ENCODE measurements at places on chromosomes 16 and 17. TPM values are rescaled to one million over a fixed set of nuclear protein-coding genes. Genes with fewer than 3 reads are reported as not detected.

- H3K27me3 ChIP-seq: no peaks in the 10 kb centered on the region
- no peaks in the 10 kb centered on the region for H3K36me3 ChIP-seq
- DNase-seq: no peak
Observed at GRCh38 chr17:43823350-43824084, 9.4 kb downstream of the MPP3 start.

DNA sequence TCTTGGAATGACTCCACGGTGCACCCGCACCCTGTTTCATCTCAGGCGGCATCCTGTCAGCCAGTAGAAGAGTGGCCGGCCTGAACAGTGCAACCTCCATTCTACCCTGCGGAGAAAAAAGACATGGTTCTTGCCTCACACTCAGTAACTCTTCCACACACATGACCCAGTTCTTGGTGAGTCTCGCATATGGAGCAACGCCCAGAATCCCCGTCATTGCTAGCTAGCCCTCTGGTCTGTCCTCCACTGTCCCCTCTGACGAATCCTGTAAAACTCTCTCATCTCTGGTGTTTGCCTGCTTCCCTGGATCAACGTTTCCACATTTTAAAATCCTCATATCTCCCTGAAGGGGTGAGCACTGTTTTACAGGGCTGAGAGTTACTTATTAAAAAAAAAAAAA, 4.2 kb upstream of the RDM1 start:
- H3K4me1 ChIP-seq: peaks cover 5% of the 10 kb centered on the region
- H3K4me3 ChIP-seq: no peak overlapping the region
- no peak for DNase-seq
- no peaks in the 10 kb centered on the region for H3K27me3 ChIP-seq

- H3K4me1 ChIP-seq: no peaks in the 10 kb centered on the region
- no peaks in the 10 kb centered on the region for H3K36me3 ChIP-seq
- no peaks in the 10 kb centered on the region for H3K27me3 ChIP-seq
- no peak overlapping the region for H3K4me3 ChIP-seq
- DNase-seq: no peak
Observed at GRCh38 chr17:9467518-9467917, 108.1 kb downstream of the STX8 start.

GRCh38 chr16:74372953-74373846, 2.9 kb upstream of the NPIPB15 start:
- H3K27ac ChIP-seq: no peak overlapping the region
- H3K4me3 ChIP-seq: no peak overlapping the region
- no peaks in the 10 kb centered on the region for H3K36me3 ChIP-seq
- no peaks in the 10 kb centered on the region for H3K4me1 ChIP-seq

DNA sequence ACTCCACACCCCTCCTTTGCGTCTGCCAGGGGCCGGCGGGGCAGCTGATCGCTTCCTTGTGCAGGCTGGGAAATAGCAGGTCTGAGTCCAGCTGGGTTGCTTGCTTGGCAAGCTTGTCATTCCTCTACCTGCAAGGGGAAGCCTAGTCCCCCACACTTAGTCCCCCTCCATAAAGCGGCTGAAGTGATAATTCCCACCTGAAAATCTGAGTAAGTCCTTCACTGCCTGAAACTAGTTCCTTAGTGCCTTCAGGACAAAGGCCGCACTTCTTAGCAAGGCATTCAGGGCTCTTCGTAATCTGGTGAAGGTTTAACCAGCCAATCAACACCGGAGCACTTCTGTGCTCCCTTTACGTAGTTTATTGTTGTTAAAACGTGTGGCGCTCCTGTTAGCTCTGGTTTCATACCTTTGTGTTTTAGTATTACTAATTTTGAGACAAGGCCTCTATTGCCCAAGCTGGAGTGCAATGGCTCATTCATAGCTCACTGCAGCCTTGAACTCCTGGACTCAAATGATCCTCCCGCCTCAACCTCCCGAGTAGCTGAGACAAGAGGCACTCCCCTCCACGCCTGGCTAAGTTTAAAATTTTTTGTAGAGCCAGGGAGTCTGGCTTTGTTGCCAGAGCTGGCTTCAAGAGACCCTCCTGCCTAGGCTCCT, 817 bp downstream of the PSKH1 start:
- peaks cover 7% of the 10 kb centered on the region for H3K4me1 ChIP-seq
- no peak for DNase-seq
- no peaks in the 10 kb centered on the region for H3K36me3 ChIP-seq
- H3K27me3 ChIP-seq: no peaks in the 10 kb centered on the region
- H3K4me3 ChIP-seq: peak overlapping the region; percentile 83
- H3K27ac ChIP-seq: peak overlapping the region; percentile 79

- H3K4me3 ChIP-seq: no peak overlapping the region
- H3K4me1 ChIP-seq: peaks cover under 1% of the 10 kb centered on the region
- H3K36me3 ChIP-seq: no peaks in the 10 kb centered on the region
Observed at GRCh38 chr16:4293181-4293716, 20.4 kb upstream of the TFAP4 start.

DNA sequence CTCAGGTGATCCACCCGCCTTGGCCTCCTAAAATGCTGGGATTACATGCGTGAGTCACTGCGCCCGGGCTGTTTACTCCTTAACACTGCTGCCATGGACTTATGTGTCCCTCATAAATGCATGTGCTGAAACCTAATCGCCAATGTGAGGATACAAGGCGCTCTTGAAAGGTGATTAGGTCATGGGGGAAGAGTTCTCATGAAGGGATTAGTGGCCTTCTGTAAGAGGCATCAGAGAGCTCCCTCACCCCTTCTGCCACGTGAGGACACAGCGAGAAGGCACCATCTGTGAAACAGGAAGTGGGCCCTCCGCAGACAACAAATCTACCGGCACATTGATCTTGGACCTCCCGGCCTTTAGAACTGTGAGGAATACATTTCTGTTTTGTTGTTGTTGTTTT, 19.1 kb downstream of the ITPRIPL2 start:
- no peak for DNase-seq
- H3K4me1 ChIP-seq: peaks cover 56% of the 10 kb centered on the region
- H3K27ac ChIP-seq: peak overlapping the region; percentile 38
- H3K36me3 ChIP-seq: no peaks in the 10 kb centered on the region
- H3K27me3 ChIP-seq: no peaks in the 10 kb centered on the region

- no peaks in the 10 kb centered on the region for H3K27me3 ChIP-seq
- peaks cover 55% of the 10 kb centered on the region for H3K4me1 ChIP-seq
- no peak overlapping the region for H3K4me3 ChIP-seq
- no peak for DNase-seq
- no peak overlapping the region for H3K27ac ChIP-seq
- peaks cover under 1% of the 10 kb centered on the region for H3K36me3 ChIP-seq
Observed at GRCh38 chr16:89453501-89454321, 36.6 kb downstream of the ANKRD11 start.

- peak overlapping the region; percentile 84 for H3K4me3 ChIP-seq
- peaks cover 52% of the 10 kb centered on the region for H3K4me1 ChIP-seq
- peak overlapping the region; percentile 99 for H3K27ac ChIP-seq
- no peak for DNase-seq
- no peaks in the 10 kb centered on the region for H3K36me3 ChIP-seq
Observed at GRCh38 chr17:76265624-76266243, 586 bp downstream of the UBALD2 start.

DNA sequence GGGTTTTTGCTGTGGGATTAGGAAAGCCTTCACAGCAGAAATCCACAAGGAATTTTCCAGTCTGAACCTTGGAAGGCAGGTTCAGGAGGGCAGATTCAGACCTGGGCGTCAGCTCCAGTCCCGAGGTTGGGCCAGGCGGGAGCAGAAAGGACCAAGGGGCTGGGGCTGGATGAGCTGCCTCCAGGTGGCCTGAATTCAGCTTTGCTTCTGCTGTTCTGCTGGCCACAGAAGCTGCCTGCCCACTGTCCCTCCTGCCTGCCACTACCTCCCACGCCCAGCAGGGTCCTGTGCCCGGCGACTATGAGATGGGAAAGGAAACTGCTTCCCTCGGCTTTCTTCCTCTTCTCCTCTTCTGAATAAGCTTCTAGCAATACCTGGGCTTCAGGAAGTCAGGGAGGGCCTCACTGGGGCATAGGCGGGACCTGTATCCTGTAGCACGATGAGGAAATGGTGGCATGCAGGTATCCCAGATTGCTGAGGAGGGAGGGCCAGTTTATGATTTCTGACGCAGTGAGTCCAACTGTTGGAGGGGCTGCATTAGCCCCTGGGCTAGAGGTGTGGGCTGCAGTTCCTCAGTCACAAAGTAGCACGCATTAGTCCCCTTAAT, 18.4 kb downstream of the TBX4 start:
- H3K4me3 ChIP-seq: no peak overlapping the region
- no peaks in the 10 kb centered on the region for H3K36me3 ChIP-seq
- H3K27me3 ChIP-seq: peaks cover 2% of the 10 kb centered on the region
- no peak for DNase-seq

DNA sequence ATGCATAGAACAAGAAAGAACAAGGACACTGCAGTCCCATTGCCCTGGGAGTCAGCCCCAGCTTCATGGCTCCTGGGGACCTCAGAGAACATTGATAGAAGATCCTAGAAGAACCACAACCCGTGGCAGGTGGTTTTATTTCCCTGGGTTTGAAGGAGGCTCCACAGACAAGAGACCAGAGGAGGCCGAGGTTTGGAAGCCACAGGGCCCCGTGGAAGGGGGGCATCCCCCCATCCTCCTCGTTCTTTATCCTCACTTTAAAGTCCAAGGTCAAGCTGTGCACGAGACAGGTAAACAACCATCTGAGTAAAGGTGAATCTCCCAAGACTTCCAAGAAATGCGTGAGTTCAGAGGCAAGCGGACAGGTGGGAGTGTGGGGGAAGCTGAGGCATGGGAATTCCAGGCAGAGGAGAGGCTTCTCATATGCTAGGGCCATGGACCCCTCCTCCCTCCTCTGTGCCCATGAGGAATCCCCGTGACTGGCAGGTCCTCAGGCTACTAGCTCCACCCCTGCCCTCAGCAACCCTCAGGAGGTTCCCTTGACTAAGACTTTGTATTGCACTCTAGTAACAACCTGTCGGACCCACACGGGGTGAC, 849 bp upstream of the SULT1A1 start:
- H3K4me1 ChIP-seq: no peaks in the 10 kb centered on the region
- no peak overlapping the region for H3K4me3 ChIP-seq
- H3K36me3 ChIP-seq: no peaks in the 10 kb centered on the region
- no peak for DNase-seq

Gene HP
- not detected for polyA plus RNA-seq

Gene TMEM98
- polyA plus RNA-seq: 0.60 TPM

Gene KRT12
- polyA plus RNA-seq: not detected

Gene PDE6G
- 3.3 TPM for polyA plus RNA-seq

Gene CBFA2T3
- polyA plus RNA-seq: 14.2 TPM

Gene GSG1L
- not detected for polyA plus RNA-seq
